ENCODE measurements at places on chromosomes 3 and 15.

DNA sequence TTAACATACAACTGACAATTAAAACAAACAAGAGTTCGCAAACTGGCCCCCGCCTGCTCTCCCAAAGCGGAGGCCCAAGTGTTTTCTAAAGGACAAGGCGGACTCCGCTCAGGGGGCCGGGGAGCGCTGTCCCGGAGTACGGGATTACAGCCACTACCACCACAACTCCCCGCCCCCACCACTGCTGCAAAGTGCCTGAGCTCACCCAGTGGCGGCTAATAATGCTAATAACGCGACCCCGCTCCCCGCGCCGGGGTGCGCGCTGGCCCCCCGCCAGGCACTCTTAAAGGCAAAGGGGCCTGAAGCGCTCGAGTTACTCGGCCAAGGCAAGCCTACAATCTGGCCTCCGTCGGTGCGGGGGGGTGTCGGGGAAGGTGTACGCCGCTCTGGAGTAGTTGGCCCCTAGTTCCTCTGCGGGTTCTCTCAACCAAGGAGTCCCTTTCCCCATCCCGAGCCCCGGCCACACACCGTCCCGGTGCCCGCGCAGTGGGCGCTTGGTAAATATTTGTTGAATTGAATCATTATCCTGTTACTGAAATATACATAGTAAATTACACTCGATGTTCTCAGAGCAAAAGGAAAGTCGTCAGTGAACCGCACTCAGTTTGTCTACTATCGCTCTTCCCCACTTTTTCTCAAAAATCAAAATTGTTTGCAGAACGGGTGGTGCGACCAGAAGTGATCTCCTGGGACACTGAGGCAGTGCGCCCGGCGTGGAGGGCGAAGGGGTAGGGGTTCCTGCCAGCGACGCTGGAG is 827 bp downstream of the WNT5A start:
- DNase-seq = no peak

GRCh38 chr3:46089237-46090011 is 62.1 kb upstream of the XCR1 start:
- peak; percentile 35 for DNase-seq

- DNase-seq = no peak
These were observed 232.5 kb downstream of the UACA start for GRCh38 chr15:70530906-70531305.

GRCh38 chr3:69612791-69613190 is 126.5 kb upstream of the MITF start:
- DNase-seq = no peak

All from Calu3 (cell line).